ENCODE measurements at places on chromosomes 13 and 19. TPM values are rescaled to one million over a fixed set of nuclear protein-coding genes. Genes with fewer than 3 reads are reported as not detected.

OR7A5 gene
- not detected for total RNA-seq

SIGLEC9 gene
- not detected for total RNA-seq

ZNF71 gene
- total RNA-seq, result 10.8 TPM

DLL3 gene
- total RNA-seq, result 0.53 TPM

RGL3 gene
- total RNA-seq, result 2.6 TPM

COX6B1 gene
- total RNA-seq, result 348 TPM

GRAMD1A gene
- 46.6 TPM for total RNA-seq

MEDAG gene
- 21.6 TPM for total RNA-seq

POGLUT2 gene
- total RNA-seq, result 29.0 TPM

DCLK1 gene
- 2.2 TPM for total RNA-seq

TLE2 gene
- total RNA-seq, result 20.6 TPM

LRRC25 gene
- not detected for total RNA-seq

MAB21L1 gene
- total RNA-seq, result not detected

SBSN gene
- not detected for total RNA-seq

C1QTNF9 gene
- not detected for total RNA-seq

B3GNT8 gene
- total RNA-seq, result 2.1 TPM

ZNF649 gene
- 10.9 TPM for total RNA-seq

C19orf33 gene
- total RNA-seq, result 33.4 TPM

HPN gene
- not detected for total RNA-seq

CFAP97D2 gene
- total RNA-seq, result not detected

DZIP1 gene
- 23.8 TPM for total RNA-seq

CGB1 gene
- not detected for total RNA-seq

CYP4F8 gene
- not detected for total RNA-seq

YJEFN3 gene
- 0.28 TPM for total RNA-seq

ZNF846 gene
- total RNA-seq, result 5.4 TPM

CEP89 gene
- 10.6 TPM for total RNA-seq

KANK3 gene
- 18.4 TPM for total RNA-seq

ZNF610 gene
- total RNA-seq, result 4.7 TPM

PNPLA6 gene
- total RNA-seq, result 106 TPM

OVOL3 gene
- total RNA-seq, result not detected

ZNF132 gene
- total RNA-seq, result 7.5 TPM

TMIGD2 gene
- not detected for total RNA-seq

PSG1 gene
- total RNA-seq, result not detected

TSHZ3 gene
- 3.0 TPM for total RNA-seq

JSRP1 gene
- 0.39 TPM for total RNA-seq

SIGLECL1 gene
- total RNA-seq, result not detected

ZNF675 gene
- 8.7 TPM for total RNA-seq

CYP2A6 gene
- total RNA-seq, result not detected

ACER1 gene
- total RNA-seq, result not detected

MUC16 gene
- total RNA-seq, result under 0.01 TPM

PSG6 gene
- not detected for total RNA-seq

MBD3L2 gene
- total RNA-seq, result not detected

PSG7 gene
- total RNA-seq, result not detected

RASAL3 gene
- 0.79 TPM for total RNA-seq

PSG3 gene
- total RNA-seq, result not detected

ZNF415 gene
- total RNA-seq, result 0.86 TPM
